Stimulated activated CD4-positive, alpha-beta T cell treated with anti-CD3 and anti-CD28 coated beads, Interleukin-1b, Interleukin-23, amount 100 ng/mL, for 24 hours (primary cell): ENCODE measurements at places on chromosomes 16 and 17.

- DNase-seq = no peak
Observed at GRCh38 chr16:48434653-48435317, 49.6 kb upstream of the SIAH1 start.

DNA sequence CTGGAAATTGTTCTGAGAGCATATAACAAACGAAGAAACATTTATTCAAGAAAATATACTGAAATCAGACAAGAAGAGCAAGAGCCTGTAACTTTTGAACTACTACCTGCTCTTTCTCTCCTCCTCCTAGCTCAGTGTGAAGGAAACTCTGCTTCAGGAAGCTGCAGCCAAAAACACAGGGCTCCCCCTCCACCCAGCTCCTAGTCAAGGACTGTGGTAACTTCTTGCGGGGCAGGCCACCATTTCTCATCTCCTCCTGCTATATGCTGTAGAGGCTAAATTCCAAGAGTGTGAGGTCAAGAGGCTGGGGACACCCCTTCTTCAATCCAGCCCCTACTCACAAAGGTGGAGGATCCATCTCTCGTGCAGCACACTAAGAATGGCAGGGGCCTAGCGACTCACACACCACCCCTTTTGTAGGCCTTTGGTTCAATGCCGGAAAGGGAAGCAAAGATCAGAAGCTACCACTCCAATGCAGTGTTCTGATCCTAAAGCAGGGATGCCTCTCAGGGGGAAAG lies 74.6 kb downstream of the ITFG1 start:
- no peak for DNase-seq

DNA sequence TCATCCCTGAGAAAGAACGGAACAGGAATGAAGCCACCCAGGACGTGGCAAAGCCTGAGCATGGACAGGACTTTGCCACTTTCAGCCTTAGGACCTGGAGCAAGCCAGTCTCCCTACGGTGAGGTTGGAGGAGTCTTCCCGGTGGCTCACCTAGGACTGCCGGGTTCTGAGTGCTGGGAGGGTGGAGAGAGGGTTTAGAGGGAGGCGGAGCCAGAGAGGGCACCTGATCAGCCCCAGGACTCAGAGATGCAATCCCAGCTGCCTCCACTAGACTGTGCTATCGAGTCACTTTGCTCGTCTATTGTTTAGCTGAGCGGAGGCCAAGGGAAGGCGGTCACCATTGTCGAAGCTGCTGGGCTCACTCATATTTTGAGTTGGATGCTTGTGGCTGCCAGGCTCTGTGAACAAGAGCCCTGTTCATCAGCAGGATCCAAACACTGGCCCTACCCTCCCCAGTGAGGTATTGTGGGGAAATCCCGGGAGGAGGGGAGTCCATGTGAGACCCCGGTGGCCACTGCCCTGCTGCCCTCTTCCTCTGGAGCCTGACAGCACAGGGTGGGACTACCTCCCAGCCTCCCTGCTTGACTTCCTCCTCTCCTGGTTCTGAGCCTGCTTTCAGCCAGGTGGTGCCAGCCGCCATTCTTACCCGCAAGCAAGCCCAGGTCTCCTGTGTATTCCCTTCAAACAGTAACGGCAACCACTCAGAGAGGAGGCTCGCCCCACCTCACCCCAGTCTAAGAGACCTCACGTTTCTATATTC lies 7.0 kb downstream of the KRT14 start:
- peak; percentile 29 for DNase-seq

DNA sequence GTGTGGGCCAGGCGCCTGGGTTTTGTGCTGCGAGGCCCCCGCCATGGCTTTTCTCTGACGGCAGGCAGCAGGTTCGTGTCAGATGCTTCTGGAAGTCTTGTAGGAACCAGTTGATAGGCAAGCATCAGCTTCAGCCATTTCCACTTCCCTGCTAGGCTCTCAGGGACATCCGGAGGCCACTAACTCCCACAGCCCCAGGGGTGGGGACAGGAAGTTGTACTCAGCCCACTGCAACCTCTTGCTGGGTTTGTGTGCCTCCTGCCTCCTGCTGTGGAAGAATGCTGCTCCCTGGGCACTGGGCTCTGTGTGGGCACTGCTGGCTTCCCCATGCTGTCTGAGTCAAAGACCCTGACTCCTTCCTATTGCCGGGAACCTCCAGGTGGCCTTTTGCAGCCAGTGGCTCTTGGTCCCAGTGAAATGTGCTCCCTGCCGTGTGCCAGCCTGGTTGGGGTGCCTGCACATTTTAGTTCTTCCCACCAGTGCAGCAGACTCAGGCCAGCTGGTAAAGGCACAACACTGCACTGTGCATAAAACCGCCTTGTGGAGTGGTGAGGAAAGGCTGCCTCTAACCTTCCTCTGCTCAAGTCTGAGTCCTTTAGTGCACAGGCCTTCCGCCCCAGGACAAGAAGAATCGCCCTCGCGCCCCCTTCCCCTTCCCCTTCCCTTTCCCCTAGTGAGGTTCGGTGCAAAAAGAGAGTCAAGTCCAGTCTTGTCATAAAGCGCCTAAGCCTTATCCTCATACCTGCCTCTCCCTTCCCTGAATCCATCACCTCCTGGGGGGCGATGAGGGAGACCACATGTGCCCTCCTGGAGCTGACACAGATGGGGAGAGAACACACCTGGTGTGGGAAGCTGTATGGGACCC lies 16.6 kb downstream of the LDHD start:
- DNase-seq = no peak

- DNase-seq = no peak
Observed at GRCh38 chr16:70402916-70403659, 35.8 kb downstream of the ST3GAL2 start.

DNA sequence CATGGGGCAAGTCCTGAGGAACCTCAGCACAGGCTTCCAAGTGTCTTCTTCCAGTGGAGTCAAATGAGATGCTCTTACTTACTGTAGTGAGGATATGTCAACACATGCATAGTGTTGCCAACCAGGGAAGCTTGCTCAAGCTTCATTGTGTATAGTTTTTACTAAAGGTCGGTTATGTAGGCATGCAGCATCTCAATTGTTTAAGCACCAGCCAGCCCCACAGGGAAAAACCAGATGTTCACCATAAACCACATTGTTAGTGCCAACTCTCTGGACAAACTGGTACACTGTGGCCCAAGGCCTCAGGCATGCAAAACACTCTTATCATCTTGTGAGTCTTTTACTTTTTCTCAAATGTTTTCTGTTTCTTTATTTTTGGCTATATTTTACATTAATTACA lies 152.1 kb downstream of the PHKB start:
- no peak for DNase-seq

DNA sequence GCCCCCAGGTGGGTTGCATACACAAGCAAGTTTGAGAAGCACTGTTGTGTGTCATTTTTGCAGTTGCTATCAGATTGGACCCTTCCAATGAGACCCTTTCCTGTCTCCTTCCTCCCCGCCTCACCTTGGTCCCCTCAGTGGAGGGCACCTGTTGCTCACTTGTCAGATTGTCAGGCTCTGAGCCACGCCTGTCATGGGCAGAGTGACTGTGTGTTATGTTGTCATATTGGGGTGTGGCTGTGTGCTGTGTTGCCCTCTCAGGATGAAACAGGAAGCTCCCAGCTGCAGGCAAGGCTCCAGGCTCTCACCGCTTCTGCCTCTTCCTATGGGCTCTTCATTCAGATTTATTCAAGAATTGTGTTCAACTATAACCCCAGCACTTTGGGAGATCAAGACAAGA lies 302.9 kb downstream of the CPPED1 start:
- DNase-seq = no peak

DNA sequence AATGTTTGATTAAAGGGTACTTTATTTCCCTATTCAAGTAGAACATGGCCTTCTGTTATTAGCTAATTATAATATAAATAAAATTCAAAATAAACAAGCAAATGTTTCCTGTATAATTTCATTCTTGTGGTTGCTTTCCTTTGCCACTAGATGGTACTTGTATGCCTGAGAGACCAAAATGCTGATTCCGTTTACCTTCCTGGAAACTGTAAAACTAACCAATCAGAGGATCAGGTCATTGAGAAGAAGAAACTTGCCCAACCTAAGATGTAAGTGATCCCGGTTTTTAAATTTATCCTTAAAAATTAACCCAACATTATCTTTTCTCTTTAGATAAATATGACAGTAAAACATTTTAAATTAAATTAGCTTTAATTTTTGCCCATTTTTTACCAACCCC lies 8.1 kb upstream of the ABCA5 start:
- no peak for DNase-seq

- DNase-seq = no peak
Observed at GRCh38 chr17:72882426-72882825, 210.1 kb downstream of the SLC39A11 start.

DNA sequence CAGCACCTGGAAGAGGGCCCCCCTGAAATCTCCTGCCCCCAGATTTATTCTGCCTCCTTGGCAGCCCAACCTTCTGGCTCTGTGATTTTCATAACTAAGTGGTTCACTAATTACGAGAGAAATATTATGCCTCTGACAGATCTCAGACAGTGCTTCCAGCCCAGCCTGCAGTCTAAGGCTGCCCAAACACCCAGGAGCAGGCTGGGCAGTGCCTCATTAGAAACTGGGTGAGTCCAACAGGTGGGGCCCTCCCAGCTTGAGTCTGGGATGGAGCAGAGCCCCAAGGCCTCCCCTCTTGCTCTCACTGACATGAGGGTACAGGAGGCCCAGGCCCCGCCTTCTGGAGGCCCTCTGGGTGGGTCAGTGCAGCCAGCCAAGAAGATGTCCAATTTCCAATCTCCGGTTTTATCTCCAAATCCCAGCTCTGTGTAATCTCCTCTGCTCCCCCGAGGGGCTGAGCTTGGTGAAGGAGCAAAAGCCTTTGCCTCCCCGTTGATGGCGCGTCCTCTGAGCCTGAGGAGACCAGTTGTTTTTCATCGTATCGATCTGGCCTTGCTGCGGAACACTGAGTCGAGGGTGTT lies 20.1 kb upstream of the ABCC3 start:
- no peak for DNase-seq

GRCh38 chr16:16062023-16062937 lies 112.9 kb downstream of the ABCC1 start:
- no peak for DNase-seq

DNA sequence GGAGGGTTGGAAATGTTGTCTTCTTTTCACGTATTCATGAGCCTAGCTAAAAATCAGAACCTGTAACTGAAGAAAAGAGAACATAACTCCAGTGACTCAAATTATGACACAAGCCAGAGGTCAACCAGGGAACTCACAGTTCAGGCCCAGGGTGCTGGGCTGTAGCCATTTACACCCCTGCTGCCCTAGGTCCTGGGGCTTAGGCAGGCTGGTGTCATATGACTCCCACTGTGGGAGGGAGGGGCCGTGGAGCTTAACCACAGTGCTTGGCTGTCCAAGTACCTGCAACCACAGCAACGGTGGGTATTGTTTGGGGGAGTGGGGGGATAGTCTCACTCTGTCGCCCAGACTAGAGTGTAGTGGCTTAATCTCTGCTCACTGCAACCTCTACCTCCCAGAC lies 71.1 kb upstream of the AMZ2 start:
- DNase-seq = no peak

- no peak for DNase-seq
Observed at GRCh38 chr16:57635266-57636097, 7.1 kb downstream of the ADGRG1 start.

- DNase-seq = peak; percentile 61
Observed at GRCh38 chr17:6913608-6914443, 82.0 kb upstream of the ALOX12 start.

- DNase-seq = no peak
Observed at GRCh38 chr17:78486228-78486802, 90.9 kb downstream of the DNAH17 start.

DNA sequence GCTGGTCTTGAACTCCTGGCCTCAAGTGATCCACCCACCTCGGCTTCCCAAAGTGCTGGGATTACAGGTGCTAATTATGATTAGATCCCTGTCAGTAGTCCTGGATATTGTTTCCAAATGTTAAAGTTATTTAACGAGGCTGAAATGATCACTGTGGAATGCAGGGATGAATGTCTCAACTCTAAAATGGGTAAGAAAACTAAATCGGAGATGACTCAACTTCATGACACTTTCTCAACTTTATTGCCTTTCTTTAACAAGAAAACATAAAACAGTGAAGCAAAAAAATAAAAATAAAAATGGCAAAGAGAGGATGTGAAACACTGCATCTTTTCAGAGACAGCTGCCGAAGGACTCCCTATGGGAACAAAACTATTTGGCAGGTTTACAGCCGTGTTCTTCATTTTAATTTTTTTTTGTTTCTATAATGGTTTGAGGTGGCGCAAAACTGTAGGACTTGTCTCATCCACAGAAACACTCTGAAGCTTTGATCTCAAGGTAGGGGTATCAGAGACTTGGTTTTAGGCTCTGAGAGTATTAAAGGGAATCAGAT lies 382.0 kb downstream of the GRIN2A start:
- no peak for DNase-seq

DNA sequence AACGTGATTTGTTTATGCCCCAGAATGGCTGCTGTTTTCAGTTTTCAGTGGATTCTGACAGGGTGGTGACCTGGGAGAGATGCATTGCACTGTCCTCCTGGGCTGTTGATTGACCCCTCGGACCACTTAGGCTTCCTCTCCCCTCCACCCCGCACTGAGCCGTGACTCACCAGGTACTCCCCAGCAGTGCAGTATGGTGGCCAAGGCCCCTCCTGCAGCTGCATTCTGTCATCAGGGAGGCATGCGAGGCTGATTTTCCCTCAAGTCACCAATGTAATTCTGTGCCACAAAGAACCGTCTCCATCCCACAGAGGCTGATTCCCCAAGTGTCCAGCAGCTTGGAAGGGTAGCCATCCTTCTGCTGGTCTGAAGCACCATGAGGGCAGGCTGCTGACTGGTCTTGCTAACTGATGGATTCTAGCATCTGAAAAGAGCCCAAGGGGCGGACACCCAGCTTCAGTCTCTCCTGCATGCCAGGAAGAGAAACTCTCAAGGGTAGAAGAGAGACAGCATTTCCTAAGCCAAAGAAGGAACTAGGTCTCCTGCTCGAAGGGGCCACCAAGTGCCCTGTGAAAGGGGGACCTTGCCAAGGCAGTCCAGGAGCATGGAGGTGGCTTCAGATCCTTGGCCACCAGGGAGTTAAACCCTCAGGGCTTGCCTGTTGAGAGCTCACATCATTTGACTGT lies 148.1 kb downstream of the SOCS1 start:
- DNase-seq = no peak

GRCh38 chr17:50280801-50281441 lies 6.7 kb downstream of the TMEM92 start:
- no peak for DNase-seq

- DNase-seq = no peak
Observed at GRCh38 chr16:53091466-53092211, 36.8 kb downstream of the CHD9 start.

DNA sequence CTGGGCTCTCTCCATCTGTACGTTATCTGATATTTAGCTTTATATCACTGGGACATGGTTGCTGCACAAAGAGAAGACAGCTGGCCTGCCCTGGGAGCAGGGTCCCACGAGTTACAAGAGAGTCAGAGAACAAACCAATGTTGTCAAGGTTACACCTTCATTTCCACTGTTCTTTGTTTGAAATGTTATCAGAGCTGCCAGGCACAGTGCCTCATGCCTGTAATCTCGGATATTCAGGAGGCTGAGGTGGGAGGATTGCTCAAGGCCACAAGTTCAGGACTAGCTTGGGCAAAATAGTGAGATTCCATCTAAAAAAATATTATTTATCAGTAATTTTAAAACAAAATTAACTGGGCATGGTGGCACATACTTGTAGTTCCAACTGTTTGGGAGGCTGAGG lies 34.6 kb downstream of the ATP6V0A1 start:
- no peak for DNase-seq
